Activated B cell treated with CpG ODN at 0.5 μM for 24 hours (primary cell): ENCODE measurements at places on chromosomes 7 and 10.

- no peak for DNase-seq
Measured at GRCh38 chr7:148142660-148143248, 447.8 kb upstream of the C7orf33 start.

DNA sequence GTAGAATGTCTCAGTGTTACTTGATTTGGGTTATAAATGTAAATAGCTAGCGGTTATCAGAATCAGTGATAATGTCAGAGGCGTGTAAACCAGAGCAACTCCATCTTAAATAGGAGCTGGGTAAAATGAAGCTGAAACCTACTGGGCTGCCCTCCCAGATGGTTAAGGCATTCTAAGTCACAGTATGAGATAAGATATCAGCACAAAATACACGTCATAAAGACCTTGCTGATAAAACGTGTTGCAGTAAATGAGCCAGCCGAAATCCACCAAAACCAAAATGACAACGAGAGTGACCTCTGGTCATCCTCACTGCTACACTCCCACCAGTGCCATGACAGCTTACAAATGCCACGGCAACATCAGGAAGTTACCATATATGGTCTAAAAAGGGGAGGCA lies 172.3 kb downstream of the CHRM2 start:
- DNase-seq = no peak

DNA sequence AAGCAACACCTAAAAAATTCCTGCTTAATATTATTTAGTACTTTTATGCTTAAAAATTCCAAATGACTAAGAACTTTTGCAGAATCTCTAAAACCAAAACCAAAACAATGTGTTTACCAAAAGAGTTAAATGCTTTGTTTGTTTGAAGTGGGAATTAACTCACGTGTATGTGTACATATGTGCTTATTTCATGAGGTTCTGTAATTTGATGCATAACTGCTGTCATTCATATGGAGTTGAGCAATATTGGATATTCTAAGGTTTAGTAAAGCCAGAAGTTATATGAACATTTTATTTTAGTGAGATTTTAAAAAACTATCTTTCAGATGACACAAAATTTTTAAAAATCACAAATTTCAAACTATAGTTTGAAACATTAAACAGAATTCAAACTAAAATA lies 157.1 kb downstream of the PIP4K2A start:
- no peak for DNase-seq

DNA sequence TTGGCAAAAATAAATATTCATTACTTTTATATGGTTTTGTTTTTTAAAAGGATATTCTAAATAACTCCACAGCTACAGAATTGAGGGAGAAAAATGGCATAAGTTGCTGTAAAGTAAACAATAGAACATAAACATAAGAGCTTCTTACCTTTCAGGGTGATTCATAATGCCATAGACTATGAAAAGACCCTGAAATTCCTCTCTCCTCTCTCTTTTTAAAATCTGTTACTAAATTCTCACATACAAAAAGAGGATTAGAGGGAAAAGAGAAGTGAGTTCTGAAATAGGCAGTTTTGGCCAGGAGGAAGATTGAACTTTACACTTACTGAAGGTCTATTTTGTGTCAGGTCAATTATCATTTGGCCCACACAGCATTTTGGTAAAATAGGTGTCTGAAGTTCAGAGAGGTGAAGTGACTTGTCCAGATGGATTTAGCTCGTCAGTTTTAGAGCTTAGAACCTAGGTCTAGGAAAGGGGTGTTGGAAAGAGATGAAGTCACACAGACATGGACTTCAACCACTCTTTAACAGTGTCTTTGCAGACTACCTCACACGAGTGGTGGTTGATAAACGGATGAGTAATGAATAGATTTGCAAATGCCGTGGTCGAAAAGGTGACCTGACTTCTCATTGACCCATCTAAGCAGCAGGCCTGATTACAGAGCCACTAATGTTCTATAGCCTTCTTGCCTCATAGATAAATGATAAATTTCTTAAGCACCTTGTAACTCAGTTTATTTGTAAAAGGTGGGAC lies 190.6 kb upstream of the CCDC6 start:
- no peak for DNase-seq

- no peak for DNase-seq
Measured at GRCh38 chr10:32981760-32982159, 23.7 kb upstream of the ITGB1 start.

- DNase-seq = no peak
Measured at GRCh38 chr10:74189999-74190421, 39.0 kb downstream of the ADK start.

DNA sequence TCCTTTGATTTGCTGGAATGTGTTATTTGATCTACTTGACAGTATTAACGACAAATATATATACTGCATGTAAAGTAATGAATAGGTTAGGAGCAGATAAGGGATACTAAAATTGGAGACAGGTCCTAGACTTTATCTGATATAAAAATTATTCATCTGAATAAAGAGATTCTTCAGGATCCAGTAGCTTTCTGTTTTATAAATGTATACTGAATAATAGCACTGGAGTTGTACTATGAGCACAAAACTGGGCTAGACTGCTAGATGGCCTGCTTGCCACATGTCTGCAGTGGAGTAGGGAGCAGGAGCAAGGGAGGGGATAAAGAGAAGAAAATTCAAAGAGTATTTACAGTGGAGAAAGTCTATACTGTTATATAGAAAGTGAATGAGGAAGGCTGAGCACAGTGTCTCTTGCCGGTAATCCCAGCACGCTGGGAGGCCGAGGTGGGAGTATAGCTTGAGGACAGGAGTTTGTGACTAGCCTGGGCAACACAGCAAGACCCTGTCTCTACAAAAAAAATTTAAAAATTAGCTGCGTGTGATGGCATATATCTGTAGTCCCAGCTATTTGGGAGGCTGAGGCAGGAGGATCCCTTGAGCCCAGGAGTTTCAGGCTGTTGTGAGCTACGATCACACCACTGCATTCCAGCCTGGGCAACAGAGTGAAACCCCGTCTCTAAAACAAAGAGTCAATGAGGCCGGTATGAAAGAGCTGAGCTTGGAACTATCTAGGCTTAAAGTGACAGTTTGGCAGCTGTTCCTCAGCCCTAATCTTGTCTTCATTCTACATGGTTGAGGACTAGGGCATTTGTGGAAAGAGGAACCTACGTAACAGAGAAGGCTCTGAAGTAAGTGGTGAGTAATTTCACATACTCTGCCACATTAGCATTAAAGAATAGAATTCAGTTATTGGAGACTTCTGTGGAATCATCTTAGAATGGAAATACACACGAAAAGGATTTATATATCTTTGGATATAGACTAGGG lies 41.8 kb downstream of the CD36 start:
- DNase-seq = no peak

- no peak for DNase-seq
Measured at GRCh38 chr7:30178748-30179436, 44.1 kb downstream of the MTURN start.

DNA sequence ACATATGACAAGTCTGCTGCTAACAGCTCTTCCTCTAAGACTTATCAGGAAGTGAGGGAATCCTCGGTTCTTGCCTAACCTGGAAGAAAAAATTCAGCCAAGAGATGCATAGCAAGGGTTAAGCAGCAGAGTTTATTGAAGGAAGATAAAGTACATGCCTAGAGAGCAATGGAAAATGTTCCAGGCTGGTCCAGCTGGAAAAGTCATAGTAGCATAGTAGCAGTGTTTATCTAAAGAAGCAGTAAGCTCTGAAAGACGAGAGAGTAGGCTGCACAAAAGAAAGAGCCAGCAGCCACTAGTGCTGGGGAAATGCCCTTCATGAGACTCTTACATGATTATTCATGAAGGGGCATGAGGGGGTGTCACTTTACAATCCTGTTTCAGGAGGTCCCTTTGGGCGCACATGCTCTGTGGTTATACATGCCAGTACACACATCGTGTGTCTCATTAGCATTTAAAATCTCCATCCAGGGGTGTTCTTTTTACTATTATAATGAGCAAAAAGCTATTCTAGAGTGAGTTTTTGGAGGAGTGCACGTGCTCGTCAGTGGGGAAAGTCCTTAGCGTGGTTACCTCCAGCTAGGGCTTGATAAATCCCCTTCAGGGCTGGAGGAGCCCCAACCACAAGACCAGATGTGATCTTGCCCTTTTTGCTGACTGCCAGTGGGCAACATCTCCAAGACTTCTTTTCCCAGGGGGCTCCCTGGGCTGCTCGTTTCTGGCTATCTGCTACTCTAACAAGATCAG lies 716.1 kb downstream of the PARD3 start:
- DNase-seq = no peak

- DNase-seq = no peak
Measured at GRCh38 chr10:68237173-68237572, 5.3 kb upstream of the ATOH7 start.

GRCh38 chr10:73890261-73890660 lies 15.9 kb upstream of the CAMK2G start:
- DNase-seq = no peak

GRCh38 chr10:29725133-29725720 lies 90.5 kb upstream of the SVIL start:
- DNase-seq = no peak

DNA sequence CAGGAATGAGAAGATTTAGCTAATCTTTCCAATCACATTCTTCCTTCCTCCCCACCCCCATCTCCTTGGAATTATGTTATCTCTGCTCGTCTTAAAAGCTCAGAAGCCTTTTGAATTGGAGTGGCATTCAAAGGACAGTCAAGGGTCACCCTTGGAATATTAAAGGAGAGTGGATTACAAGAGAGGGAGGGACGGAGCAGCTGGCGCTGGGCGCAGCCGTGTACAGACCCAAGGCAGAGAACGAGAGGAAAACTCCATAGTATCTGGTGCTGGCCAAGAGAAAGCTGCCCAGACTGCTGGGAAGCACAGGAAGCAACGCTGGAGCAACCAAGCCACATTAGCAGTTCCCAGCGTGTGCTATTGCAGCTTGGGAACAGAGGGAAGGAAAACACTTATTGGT lies 95.7 kb downstream of the POU6F2 start:
- no peak for DNase-seq

DNA sequence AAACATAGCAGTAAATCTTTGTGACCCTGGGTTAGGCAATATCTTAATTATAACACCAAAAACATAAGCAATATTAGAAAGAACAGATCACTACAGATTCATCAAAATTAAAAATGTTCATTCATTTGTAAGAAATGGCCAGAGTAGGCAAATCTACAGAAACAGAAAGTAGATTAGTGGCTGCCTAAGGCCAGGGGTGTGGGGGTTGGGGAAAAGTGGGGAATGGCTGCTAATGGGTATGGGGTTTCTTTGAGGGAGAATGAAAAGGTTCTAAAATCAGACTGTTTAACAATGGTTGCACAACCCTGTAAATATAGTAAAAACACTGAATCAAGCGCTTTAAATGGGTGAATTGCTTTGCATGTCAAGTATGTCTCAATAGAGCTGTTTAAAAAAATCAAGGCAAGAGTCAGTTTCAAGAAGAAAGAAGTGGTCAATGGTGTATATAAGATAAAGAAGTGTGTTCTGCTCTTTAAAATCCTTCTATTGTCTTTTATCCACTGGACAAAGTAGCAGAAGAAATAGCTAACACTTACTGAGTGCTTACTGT lies 42.6 kb downstream of the CDK6 start:
- no peak for DNase-seq

- no peak for DNase-seq
Measured at GRCh38 chr10:14020037-14020664, 310.6 kb downstream of the FRMD4A start.
